ENCODE measurements at places on chromosomes 16 and 17.

DNA sequence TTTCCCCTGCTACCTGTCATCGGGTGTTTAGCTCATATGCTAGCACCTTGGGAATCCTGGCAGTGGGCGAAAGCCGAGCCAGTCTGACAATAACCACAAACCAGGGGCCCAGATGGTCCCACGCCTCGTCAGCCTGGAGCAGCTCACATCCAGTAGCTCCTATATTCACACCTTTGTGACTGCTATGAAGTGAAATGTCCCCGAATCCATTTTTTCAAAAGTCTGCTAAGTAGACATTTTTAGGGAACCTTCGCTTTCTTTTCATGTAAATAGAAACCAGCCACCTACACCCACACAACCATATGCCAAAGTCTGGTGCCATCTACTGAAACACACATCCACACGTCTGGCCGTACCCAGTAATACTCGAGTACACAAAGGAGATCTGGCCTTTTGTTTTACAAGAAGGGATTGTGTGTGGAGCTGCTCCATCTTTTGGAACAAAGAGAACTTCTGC lies 176.8 kb downstream of the SLC39A11 start:
- DNase-seq = no peak

DNA sequence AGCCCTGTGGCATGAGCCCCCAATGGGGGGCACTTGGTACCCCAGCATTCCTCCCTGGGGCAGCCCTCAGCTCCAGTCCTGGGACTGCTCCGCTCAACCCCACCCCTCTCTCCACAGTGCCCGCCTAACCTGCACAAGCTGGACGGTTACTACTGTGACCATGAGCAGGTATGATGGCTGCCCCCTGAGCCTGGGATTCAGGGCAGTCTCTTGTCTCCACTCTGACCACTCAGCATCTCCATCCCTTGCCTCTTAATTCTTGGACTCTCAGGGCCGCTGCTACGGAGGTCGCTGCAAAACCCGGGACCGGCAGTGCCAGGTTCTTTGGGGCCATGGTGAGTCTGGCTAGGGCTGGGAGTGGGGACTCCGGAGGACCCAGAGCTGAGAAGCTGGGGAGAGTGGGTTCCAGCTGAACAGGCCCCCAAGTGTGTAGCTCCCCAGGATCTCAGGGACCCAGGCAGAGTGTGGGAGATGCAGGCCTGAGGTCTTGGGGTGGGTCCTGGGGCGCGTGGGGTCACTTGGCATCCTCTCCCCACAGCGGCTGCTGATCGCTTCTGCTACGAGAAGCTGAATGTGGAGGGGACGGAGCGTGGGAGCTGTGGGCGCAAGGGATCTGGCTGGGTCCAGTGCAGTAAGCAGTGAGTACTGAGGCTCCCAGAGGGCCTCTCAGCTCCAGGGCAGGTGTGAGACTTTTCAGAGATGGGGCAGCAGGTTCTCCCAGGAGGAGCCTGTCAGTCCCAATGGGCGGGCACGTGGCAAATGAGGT lies 18.0 kb downstream of the ADAM11 start:
- DNase-seq = no peak

DNA sequence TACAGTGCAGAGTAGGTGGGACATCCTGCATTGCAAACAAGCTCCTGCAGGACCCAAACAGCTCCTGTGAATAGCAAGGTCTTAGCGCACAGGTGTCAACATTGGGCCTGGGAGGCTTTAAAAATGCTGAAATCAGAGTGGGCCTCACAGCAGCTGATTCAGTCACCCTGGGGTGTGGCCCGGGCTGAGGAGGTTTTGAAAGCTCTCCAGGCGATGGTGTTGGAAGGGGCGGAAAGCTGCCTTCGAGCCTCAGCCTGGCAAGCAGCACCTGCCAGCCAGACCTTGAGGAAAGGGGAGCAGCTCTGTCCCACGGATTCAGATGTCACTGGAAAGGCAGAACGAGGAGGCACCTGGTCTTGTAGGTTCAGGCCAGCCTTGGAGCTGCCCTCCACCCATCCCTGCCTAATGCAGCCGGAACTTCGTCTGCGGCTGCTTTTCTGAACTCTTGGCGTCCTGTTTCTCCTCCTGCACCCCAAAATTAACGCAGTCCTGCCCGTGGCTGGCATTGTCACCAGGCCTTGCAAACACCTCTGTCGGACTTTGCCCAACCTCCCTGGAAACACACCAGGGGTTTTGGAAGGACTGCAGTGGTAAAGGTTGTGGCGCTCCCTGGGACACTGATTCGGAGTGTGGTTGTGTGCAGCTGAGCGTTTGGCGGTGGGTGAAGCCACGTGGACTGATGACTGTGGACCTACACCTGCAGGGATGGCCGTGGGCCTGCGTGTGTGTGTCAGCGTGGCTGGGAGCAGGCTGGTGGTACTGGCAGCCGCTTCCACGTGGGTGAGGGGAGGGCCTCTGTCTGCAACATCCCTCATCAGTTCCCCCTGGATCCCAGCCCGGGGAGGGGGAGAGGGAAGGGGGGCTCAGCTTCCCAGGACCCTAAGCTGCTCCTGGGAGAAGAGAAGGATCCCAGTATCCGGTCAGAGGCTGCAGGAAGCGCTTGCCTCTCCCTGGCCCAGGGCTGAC lies 3.4 kb downstream of the NECAB2 start:
- no peak for DNase-seq

- DNase-seq = no peak
These were observed 12.6 kb downstream of the NDEL1 start for GRCh38 chr17:8448310-8448709.

DNA sequence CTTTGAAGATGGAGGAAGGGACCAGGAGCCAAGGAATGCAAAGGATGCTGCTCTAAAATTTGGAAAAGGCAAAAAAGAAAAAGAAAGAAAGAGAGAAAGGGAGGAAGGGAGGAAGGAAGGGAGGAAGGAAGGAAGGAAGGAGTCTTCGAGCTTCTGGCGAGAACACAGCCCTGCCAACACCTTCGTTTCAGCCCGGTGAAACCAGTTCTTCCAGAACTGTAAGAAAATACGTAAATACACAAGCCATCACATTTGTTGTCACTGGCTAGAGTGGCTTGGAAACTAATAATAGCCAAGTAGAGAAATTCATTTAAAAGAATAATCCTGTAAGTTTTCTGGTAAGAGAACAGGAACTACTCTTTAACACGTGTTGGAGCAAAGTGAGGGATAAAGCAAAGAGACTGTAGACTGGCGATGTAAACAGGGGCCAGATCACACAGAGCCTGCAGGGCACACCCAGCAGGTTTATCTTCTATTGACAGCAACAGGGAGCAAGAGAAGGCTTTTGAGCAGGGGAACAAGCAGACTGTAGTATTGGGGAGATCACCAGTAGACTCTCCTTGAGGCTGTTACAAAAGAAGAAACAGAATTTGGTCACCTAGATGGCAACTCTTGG lies 188.7 kb upstream of the MPHOSPH6 start:
- DNase-seq = no peak

GRCh38 chr17:14745541-14745940 lies 444.7 kb downstream of the HS3ST3B1 start:
- DNase-seq = no peak

DNA sequence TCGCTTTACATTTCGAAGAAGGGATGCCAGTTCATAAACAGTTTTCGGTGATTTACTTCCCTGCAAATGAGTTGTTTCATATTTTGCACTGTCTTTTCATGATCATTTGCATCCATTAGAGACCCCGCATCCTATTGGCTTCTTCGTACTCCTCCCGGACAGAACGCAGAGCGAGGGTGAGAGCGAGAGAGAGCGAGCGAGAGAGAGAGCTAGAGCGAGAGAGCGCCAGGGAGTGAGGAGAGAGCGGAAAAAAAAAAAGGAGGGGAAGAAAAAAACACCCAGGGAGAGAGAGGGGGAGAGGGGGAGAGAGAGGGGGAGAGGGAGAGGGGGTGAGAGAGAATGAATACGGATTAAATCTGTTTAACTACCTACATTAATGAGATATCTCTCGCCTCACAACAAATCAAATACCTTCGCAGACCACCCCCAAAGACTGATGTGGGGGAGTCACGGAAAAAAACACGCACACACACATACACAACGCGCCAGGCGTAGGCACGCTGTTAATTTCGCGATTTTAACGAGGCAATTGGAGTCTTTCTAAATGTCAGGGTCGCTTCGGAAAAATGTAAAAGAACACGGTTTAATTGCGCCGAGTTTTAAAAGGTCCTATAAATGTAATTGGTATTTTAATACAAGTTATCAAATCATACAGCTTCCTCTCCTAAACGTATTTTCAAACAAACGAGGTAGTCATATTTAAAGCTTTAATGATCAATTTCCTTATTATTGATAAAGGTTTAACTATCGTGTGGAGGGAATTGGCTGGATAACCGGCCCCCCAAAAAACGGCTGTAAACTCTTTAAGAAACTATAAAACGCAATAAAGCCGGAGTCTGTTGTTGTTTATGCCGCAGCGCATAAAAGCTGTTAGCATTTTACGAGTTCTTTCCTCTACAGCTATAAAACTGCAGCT lies at the start of gene HOXB8:
Gene HOXB8, minus strand, starts transcription at position 246 of the 916 bp plus-strand sequence. CDS start 588 bp downstream, outside the sequence.
- no peak for DNase-seq

DNA sequence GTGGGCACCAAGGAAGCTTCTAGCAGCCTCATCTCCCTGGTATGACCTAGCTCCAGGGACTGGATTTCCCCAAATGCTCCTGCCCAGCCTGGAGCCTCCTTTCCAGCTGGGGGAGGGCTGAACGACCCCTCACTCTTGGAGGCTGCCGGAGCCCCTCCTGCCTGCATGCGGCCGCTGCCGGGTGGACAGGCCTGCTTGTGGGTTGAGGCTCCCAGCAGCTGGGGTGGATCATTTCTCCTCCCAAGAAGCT lies 213.6 kb downstream of the SEC14L1 start:
- no peak for DNase-seq

DNA sequence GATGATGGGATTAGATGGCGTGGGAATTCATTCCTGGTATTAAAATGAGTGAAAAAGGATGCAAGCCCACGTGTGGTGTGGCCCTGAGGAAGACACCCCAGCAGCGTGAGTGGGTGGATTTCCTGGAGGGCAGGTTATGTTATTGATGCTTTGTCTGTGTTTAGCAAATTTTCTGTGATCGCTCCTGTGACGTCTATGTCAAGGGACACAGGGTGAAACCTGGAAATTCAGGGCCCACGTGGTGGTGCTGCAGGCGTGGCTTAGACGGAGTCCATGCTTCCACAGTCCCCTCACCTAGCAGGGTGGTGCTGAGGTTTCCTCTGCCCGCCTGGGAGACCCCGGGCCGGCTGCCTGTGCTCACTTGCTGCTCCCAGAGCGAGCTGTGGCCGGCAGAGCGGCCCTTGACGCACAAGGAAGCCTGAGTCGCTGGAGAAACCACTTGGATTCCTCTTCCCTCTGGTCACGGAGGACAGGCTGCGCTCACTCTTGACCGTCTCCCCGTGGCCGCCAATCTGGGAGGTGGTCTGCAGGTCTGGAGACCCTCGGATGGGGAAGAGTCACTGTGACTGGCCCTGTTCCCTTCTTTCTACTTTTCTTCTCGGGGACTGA lies 23.4 kb downstream of the BAIAP2 start:
- DNase-seq = no peak

DNA sequence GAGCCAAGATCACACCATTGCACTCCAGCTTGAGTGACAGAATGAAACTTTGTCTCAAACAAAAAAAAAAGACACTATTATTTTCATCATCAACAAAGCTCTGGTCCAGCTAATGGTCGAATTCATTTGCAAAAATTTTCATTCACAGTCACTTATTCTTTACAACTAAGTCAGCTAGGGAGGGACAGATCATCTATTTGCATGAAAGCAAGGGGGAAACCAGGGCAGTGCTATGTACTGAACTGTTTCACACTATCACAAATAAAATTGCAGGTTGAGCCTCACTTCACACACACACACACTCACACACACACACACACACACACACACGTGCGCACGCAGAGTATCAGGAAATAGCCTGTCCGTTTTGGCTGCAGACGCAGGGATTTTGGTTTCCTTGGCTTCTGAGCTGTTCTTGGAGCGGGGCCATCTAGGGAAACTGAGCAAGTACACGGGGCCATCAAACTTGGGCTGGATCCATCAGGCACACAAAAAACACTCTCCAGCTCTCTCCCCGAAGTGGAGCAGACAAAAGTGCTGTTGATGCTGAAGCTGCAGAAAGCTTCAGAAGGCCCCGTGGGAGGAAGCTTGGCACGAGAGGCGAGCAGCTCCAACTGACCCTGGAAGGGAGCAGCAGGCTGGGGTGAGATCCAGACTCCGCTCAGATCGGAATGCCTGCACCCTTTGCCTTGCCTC lies 44.3 kb upstream of the HELZ start:
- no peak for DNase-seq

GRCh38 chr16:19524616-19525384 lies 1.1 kb downstream of the CCP110 start:
- DNase-seq = no peak

- DNase-seq = no peak
These were observed 247.3 kb upstream of the RPL38 start for GRCh38 chr17:73956169-73956568.

- no peak for DNase-seq
These were observed 1.8 kb downstream of the IL27 start for GRCh38 chr16:28504707-28505404.

DNA sequence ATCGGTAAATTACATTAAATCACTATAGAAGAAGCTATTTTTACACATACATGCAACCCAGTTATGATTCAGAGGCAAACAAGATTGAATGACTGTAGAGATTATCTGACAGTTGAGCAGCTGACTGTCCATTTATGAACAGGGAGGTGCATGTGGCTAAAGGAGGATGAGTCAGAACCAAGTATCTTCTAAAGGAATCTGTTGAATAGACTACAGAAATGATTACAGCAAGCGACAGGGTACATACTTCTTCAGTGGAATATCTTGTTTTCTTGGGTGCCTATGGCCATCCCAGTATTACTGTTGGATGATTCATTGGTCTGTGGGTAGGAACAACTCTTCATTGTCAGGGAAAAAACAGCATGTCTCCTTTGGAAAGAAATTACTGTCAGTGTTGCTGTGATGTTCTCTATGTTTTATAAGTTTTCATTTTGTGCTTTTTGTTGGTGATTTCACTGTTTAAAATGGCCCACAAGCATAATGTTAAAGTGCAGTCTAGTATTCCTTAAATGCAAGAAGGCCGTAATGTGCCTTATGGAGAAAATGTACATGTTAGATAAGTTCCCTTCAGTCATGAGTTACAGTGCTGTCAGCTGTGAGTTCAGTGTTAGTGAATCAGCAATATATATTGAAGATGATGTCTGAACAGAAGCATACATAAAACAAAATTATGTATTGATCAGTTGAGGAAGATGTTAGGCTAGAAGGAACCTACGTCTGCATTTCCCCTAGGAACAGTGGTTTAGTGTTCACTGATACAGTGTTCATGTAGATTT lies 27.0 kb downstream of the CBFB start:
- no peak for DNase-seq
